ENCODE measurements at places on chromosomes 2 and 18.
A peak's percentile ranks its signal among the peaks of the same experiment; 100 is the strongest.

DNA sequence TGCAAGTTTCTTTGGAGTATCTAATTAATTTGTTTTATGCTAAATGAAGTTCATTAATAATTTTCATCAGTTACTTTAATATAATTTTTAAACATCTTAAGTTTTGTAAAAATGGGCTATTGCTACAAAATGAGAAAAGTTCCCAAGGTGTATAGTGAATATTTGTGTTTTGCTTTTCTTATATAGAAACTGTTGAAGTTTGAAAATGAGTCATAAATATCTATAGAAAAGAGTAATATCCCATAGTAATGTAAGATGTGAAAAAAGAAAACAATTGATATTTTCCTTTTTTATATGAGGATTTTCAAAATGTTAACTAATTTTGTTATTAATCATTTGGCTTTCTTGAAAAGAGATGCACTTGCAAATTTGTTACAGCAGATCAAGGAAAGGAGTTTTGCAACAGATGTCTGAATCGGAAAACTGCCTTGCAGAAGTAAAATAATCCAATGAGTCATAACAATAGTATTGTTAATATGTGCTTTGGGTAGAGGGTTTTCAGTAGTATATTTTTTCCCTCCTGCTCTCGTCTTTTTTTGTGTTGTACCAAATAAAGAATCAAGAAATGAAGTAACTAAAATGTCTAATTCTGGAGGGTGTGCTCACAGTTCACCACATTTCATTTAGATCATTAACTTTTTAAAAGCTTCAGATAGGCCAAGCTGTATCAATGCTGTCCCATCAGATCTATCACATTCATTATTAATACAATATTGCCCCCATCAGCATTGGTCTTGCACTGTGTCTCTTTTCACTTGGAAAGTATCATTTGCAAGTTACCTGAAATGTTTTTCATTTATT lies 15.5 kb downstream of the DUSP19 start:
- no peak for DNase-seq

- no peak for DNase-seq
These were observed 144.3 kb upstream of the TFPI start for GRCh38 chr2:187698374-187699110.

GRCh38 chr2:48901015-48901343 lies 145.5 kb upstream of the LHCGR start:
- no peak for DNase-seq

DNA sequence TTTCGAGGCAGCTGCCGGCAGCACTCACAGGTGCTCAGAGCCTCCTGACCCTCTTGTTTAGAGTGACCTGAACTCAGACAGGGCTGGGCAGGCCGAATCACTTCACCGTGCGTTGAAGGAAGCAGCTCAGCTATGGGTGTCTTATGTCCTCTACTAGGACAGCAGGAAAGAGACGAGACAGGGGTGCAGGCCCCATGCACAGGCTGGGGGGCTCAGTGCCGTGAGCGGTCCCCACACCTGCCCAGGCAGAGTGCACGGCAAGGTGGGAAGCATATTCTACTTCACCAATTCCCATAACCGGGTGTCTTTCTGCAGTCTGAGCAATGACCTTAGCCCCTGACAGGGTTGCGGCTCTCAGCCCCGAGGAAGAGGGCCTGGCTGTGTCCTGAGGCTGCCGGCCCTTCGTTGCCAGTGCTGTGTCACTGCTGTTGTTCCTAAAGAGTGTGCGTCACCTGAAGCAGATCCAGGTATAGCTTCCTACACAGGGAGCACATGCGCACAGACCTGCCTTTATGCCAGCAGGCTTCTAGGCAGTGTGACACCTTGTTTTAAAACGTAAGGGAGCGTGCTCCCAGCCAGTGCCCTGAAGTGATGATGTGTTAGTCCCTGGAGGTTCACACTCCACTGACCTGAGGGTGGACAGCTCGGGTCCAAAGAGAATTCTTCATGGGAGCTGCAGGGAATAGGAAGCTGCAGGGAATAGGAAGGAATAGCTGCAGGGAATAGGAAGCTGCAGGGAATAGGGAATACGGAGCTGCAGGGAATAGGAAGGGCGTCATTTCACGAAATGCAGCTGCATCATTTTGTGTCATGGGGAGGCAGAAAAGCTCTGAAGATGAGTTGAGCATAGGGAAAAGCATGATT lies 207.9 kb upstream of the SALL3 start:
- no peak for DNase-seq

- DNase-seq: no peak
These were observed 142.2 kb downstream of the CCDC102B start for GRCh38 chr18:68940039-68940438.

GRCh38 chr2:113092864-113093612 lies 25.3 kb downstream of the IL1F10 start:
- DNase-seq: no peak

GRCh38 chr2:219836647-219837177 lies 209.3 kb downstream of the SLC4A3 start:
- no peak for DNase-seq

GRCh38 chr2:233213011-233213410 lies 38.5 kb upstream of the ATG16L1 start:
- DNase-seq: no peak

GRCh38 chr2:66775730-66776422 lies 341.0 kb downstream of the MEIS1 start:
- no peak for DNase-seq

- no peak for DNase-seq
These were observed 29.6 kb upstream of the SLC30A6 start for GRCh38 chr2:32136097-32136496.

DNA sequence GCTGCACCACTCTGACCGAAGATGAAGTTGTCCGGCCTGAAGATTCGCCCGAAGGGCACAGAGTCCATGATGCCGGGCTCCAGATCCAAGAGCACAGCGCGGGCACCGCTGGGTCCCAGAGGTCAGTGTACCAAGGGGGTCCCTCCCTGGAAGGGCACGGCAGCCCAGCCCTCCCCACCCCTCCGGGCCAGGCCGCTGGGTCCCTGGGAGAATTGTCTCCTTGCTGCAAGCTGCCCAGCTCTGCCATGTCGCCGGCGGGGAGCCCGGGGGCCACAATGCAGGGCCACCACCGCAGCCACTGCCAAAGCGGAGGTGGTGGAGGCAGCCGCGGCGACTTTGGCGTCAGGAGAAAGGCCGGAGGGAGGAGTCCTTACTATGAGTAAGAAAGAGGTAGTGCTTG lies 189.5 kb upstream of the CYRIA start:
- DNase-seq: peak; percentile 23

DNA sequence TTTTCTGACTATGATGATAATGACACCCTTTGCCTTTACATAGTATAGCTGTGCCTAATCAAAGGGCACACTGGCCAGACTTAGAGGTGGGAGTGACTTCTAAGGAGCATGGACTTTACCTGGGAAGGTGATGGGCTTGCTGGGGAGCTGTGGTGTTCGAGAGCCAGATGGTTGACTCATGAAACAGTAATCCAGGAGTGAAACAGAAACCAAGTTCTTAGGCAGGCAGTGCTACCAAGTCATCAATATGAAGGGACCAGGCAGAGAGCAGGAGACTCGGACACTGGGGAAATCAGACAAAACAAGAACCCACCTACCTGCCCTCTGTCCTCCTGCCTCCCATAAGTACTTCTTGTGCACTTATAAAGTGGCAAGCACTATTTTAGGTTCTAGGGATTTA lies 430.4 kb downstream of the DLGAP1 start:
- DNase-seq: no peak

- no peak for DNase-seq
These were observed 136.6 kb upstream of the ITGB6 start for GRCh38 chr2:160336635-160337034.

DNA sequence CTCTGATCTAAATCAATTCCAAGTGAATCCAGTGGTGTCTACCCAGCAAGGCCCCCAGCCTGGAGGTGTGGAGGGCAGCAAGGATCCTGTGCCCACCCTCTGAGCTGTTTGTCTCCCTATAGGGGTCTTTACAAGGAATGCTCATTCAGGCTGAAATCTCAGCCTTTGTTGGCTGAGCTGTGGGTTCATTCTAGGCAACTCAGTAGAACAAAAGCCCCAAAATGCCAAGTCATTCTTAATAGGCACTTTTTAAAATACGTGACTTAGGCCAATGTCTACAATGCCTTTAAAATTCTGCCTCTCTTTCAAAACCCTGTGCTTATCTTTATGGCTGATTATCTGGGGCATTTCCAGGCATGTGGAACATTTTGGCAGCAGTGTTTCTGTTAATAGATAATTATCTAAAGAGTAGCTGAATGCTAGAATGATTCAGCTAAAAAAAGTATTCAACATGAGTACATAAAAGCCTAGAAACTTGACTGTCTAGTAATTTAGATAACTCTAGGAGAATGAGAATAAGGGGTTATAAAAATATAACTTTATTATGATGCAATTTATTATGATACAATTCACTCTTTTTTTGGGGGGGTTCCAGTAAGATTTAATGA lies 7.4 kb downstream of the UGT1A6 start:
- DNase-seq: no peak

GRCh38 chr18:48742706-48743475 lies 204.1 kb downstream of the CTIF start:
- peak; percentile 66 for DNase-seq

Data from left ventricle myocardium superior (tissue), 1 donor.